ENCODE measurements at places on chromosomes 12 and 14. TPM values are rescaled to one million over a fixed set of nuclear protein-coding genes. Genes with fewer than 3 reads are reported as not detected.

Gene SLC24A4
- polyA plus RNA-seq: 0.16 TPM

Gene CIT
- polyA plus RNA-seq: 6.5 TPM

DNA sequence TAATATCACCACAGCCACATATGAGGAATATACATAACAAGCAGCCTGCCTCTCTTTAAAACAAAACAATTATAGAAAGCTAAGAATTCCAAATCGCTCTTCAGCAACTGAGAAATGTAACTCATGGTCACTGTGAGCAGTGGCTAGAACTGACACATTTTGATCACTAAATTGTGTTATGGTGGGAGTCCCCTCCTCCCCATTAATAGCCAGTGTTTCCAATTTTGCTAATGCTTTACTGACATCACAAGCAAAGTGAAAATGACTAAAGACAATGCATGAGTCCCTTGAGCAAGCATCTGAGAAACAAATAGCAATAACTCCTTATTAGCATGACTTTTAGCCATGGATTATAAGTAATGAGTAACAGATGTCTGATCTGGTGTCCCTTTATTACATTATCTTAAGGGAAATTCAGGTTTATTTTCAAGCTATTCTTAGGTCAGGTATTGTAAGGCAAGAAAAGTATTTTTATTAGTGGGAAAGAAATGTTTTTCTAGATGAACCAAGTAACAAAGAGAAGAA is 148.3 kb downstream of the KCNH5 start:
- H3K4me1 ChIP-seq: no peaks in the 10 kb centered on the region
- no peak for DNase-seq
- H3K36me3 ChIP-seq: no peaks in the 10 kb centered on the region

- no peak for DNase-seq
- no peak overlapping the region for H3K27ac ChIP-seq
- no peaks in the 10 kb centered on the region for H3K27me3 ChIP-seq
- no peak overlapping the region for H3K4me3 ChIP-seq
Observed at GRCh38 chr14:23428686-23429495, 6.6 kb downstream of the MYH7 start.

GRCh38 chr14:82419933-82420332 is 886.3 kb upstream of the SEL1L start:
- no peak for DNase-seq
- no peaks in the 10 kb centered on the region for H3K4me1 ChIP-seq
- H3K36me3 ChIP-seq: no peaks in the 10 kb centered on the region
- H3K27ac ChIP-seq: no peak overlapping the region
- no peaks in the 10 kb centered on the region for H3K27me3 ChIP-seq

DNA sequence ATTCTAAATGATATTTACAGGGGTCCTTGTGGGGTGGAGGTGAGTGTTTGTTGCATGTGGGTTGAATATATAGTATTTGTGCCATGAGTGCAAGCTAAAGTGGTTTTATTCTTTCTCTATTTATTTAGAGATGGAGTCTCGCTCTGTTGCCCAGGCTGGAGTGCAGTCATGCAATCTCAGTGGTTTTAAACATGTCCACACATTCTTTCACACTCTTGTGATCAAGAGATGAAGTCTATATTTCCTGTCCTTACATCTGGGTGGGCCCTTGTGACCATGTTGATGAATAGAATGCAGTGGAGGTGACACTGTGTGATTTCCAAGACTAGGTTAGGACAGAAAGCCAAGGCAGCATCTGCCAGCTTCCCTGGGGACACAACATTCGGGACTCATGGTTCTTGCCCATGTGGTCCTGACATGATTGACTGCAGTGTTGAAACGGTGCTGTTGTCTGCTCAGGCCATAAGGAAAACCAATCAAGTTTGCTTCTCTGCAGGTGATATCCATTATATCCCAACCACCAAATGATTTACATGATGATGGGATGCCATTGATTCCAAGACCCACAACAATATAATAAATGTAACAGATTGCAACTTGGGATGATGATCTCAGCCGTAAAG is 172.6 kb downstream of the SUDS3 start:
- no peak overlapping the region for H3K27ac ChIP-seq
- H3K4me3 ChIP-seq: no peak overlapping the region
- DNase-seq: no peak
- H3K36me3 ChIP-seq: no peaks in the 10 kb centered on the region
- no peaks in the 10 kb centered on the region for H3K4me1 ChIP-seq
- no peaks in the 10 kb centered on the region for H3K27me3 ChIP-seq

Data from small intestine (tissue), 16 donors.